ENCODE measurements at places on chromosomes 12 and 14.

- peak; percentile 48 for DNase-seq
Measured at GRCh38 chr12:110079477-110080400, 31.4 kb upstream of the C12orf76 start.

- DNase-seq: no peak
Measured at GRCh38 chr12:43336962-43337555, 214.9 kb downstream of the ADAMTS20 start.

DNA sequence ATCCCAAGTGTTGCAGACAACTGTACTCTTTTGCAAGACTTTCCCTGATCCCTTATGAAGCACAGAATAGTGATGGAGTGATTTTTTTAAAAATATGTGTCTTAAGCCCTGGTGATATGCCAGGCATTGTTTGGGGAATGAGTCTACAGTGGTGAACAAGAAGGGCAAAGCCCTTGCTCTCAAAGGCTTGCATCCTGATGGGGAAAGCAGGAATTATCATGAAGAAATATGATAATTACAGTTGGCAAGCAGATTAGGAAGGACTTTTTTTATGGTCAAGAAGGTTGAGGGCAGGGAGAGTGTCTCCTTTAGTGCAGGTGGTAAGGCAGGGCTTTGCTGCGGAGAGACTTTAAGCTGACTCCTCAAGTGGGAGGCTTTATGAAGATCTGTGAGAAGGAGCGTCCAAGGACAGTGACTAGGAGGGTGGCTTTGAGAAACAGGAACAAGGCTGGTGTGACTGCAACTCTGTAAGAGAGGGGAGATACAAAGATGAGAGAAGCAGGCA is 100.2 kb downstream of the SYNE2 start:
- no peak for DNase-seq

- DNase-seq: peak; percentile 28
Measured at GRCh38 chr14:67532998-67533753, at the start of gene PLEKHH1. TSS of gene PLEKHH1 (plus strand) at chr14:67533290. CDS start at chr14:67541868, 8,578 bp downstream.

DNA sequence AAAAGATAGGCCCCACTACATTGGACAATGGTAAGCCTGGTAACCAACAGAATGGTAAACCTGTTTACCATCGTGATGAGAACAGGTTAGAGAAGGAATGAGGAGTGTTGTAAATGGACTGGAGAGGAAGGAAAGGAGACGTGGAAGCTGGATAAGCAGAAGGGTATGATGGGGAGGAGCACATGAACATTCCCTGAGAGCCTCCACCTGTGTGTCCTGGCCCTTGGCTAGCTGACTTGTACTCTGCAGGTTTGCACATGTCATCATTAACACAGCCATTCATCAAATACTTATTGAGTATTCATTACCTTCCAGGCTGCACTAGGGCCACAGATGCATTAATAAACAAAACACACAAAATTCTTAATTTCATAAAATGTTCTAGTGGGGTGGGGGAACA is 4.3 kb upstream of the IL26 start:
- DNase-seq: no peak

DNA sequence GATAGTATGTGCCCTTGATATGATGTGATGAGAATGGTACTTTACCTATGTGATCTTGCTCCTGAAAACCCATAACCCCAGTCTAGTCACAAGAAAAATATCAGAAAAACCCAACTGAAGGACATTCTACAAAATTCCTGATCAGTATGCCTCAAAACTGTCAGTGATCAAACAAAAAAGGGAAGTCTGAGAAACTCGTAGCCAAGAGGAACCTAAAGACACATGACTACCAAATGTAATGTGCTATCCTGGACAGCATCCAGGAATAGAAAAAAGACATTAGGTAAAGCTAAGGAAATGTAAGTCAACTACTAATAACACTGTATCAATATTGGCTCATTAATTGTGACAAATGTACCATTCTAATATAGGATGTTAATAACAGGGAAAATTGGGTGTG is 4.1 kb upstream of the WIF1 start:
- no peak for DNase-seq

GRCh38 chr14:95346266-95346665 is 26.6 kb upstream of the CLMN start:
- no peak for DNase-seq

GRCh38 chr12:32863128-32863527 is 33.4 kb downstream of the PKP2 start:
- DNase-seq: no peak

All from tibial nerve (tissue), 4 donors.